Stimulated activated CD8-positive, alpha-beta memory T cell treated with anti-CD3 and anti-CD28 coated beads, Interleukin-4, amount 100 ng/mL, for 1 hour (primary cell): ENCODE measurements at places on chromosomes 1 and 21.

DNA sequence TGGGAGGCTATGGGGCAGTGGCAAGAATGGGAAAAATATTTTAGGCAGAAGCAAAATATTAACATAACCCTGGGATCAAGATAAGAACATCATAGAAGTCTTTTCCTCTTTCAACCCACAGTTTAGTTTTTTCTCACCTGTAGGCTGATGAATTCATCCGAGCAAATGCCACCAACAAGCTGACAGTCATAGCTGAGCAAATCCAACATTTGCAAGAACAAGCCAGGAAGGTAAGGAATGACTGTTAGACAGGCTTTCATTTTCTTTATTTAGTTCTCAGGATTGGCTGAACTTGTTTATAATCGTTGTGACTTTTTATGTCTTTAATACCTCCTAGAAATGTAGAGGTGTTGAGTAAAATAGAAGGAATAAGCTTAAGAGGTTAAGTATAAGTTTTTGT is 6.4 kb downstream of the C1orf50 start:
- DNase-seq: no peak

- DNase-seq: no peak
These were observed 10.2 kb downstream of the UAP1 start for GRCh38 chr1:162571696-162572095.

- DNase-seq: no peak
These were observed 1.8 kb downstream of the NTNG1 start for GRCh38 chr1:107142666-107143065.

DNA sequence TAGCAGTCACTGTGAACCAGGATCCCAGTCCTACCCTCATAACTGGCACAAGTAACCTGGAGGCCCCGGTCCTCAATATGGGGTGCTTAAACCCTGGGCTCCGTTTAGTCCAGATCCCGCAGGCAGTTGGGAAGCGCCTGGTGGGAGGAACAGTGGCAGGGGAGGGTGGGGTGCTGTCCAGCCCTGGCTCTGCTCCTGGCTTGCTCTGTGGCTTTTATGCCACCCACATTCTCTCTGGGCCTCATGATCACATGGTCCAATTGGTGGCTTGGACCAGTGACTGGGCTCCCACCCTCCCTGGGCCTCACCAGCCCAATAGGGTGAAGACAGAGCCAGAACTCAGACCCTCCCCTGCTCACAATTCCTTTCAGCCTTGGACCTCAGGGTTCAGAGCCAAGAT is 2.9 kb downstream of the CD164L2 start:
- no peak for DNase-seq

DNA sequence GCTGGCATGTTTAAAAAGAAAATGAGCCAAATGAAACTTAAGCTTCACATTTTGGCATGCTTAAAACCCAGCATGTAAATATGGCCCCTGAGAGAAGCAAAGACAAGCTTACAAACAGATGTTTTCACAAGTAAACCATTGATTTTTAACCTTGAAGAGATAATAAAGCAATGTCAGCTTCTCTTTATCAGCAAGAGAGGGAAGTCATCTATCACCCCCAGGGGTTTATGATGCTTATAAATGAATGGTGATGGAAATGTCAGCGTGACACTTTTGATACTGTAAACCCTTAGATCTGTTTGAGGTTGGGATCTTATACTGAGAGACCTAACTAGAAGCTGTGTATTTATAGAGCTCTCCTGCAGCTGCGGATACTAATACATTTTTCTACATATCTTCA is 471.3 kb downstream of the PLA2G4A start:
- DNase-seq: no peak

GRCh38 chr1:173997791-173998190 is 24.4 kb downstream of the RC3H1 start:
- DNase-seq: no peak

GRCh38 chr21:44682580-44683151 is 703 bp upstream of the KRTAP12-1 start:
- DNase-seq: no peak

- DNase-seq: no peak
These were observed 6.7 kb upstream of the TXLNA start for GRCh38 chr1:32172621-32173245.

DNA sequence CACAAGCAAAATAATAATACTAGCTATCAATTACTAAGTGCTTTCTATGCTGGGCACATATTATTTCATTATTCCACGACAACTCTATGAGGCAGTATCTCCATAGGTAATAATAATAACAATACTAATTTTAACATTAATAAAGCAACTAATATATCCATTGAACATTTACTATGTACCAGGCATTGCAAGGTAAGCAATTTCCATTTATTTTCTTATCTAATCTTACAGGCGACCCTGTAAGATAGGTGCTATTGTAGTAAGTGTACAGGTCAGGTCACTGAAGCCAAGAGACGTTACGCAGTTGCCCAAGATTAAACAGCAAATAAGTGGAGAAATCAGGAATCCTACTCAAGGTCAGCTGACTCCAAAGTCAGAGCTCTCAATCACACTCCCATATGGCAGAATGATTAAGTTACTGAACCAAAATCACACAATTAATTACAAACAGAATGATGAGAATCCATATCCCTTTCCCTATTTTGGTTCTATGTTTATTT is 198.4 kb downstream of the SLC45A1 start:
- no peak for DNase-seq

GRCh38 chr1:19156676-19157075 is 53.4 kb downstream of the UBR4 start:
- DNase-seq: no peak

GRCh38 chr21:41948078-41948895 is 5.5 kb downstream of the C2CD2 start:
- no peak for DNase-seq

DNA sequence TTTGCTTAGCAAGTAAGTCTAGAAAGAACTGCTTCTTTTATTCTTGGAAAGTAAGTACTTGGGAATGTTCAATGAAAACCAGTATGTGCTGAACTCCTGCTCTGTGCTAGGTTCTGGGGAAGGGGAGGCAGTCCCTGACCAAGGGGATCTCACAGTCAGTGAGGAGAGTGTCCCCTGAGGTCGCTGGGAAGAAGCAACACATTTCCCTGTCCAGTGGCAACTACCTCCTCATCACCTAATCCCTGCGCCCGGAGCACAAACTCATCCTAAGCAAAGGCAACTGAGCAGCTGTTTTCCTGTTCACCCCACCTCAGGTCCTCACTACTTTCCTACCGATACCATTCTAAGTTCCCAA is 61.7 kb upstream of the ANGPTL1 start:
- DNase-seq: no peak

DNA sequence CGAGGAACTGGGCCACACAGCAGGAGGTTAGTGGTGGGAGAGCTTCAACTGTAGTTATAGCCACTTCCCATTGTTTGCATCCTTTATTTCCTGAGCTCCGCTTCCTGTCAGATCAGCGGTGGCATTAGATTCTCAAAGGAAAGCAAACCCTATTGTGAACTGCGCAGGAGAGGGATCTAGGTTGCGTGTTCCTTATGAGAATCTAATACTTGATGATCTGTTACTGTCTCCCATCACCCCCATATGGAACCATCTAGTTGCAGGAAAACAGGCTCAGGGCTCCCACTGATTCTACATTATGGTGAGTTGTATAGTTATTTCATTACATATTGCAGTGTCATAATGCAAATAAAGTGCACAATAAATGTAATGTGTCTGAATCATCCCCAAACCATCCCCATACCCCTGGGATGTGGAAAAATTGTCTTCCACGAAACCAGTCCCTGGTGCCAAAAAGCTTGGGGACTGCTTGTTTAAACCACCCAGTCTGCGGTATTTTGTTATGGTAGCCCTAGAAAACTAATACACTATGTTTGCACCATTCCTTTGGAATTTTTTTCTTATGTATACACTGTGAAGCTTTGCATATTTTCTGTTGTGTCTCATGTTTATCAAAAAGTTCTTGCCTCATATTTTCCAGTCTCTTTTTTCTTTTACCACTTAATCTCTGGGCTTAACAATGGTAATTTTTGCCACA is 136.6 kb upstream of the IVNS1ABP start:
- DNase-seq: no peak

DNA sequence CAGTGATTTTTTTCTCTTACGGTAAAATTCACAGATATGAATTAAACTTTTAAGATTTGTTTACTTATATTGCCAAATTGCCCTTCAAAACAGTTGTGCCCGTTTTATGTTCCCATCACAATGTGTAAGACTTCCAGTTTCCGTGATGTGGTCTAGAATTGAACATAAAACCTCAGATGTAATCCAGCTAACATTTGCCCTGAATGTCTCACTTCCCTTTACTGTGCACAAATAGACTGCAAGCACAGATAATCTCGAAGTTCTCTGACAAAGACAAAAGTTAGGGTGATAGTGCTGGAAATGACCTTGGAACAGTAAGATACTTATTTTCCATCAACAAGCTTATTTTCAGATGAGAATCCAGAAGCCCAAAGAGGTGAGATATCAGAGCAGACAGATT is 177.5 kb downstream of the ZZZ3 start:
- no peak for DNase-seq
